ENCODE measurements at places on chromosomes 4 and X.

DNA sequence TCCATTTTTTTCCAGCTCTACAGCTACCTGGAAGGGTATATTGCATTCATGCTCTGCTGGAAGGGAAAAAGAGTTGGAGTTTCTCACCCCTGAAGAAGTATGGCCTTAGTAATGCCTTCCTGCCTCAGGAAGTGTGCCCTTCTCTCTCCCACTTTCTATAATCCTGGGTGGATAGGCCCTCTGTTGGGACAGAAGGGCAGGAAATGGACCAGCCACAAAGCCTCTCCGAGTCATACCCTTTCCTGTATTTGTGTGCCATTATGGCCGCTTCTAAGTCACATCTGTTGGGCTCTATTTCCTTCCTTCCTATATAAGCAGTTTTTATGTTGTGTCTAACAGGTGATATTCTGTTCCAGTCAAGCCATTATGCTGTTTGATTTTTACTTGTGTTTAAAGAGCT, 74.8 kb upstream of the SMARCA5 start:
- DNase-seq: no peak

DNA sequence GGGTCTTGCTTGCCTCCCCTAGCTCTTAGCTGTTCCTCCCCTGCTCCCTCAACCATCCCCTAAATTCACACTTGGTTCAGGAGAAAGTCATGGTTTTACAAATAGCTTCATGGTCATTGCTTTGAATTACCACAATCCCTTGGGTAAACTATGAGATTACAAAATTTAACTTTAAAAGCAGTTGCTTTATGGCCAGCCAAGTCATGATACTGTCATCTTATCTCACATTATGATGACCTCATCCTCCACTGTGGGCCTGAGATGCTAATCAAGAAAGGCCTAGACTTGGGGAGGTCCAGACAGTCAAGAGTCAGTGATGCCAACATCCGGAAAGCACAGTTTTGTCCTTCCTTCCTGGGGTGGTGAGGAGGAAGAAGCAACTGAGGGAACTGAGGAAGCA, 10.5 kb upstream of the FGF16 start:
- DNase-seq: no peak

- no peak for DNase-seq
Measured at GRCh38 chr4:173319696-173320095, 14.5 kb downstream of the HMGB2 start.

GRCh38 chr4:95217197-95217596, 331.6 kb downstream of the UNC5C start:
- DNase-seq: no peak

Data from G401 (cell line).